ENCODE measurements at places on chromosomes 3 and 15.

- DNase-seq = no peak
Observed at GRCh38 chr3:42079701-42080452, 11.3 kb upstream of the TRAK1 start.

DNA sequence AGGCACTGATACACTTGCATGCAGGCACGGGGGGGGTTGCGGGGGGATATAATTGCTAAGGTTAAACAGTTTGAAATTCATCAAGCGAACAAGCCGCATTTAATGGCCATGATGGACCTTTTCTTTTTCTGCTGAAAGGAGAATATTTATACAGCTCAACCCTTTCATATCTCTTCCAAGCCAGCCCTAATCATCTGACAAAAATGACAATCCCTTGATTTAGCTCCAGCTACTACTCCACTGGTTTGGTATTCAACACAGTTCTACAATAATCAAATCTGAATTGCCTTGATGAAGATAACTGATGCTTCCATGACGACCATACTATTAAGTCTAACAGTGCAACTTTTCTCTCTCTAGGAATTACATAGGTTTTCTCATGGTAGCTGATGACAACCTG lies 374.9 kb downstream of the PLCL2 start:
- no peak for DNase-seq

DNA sequence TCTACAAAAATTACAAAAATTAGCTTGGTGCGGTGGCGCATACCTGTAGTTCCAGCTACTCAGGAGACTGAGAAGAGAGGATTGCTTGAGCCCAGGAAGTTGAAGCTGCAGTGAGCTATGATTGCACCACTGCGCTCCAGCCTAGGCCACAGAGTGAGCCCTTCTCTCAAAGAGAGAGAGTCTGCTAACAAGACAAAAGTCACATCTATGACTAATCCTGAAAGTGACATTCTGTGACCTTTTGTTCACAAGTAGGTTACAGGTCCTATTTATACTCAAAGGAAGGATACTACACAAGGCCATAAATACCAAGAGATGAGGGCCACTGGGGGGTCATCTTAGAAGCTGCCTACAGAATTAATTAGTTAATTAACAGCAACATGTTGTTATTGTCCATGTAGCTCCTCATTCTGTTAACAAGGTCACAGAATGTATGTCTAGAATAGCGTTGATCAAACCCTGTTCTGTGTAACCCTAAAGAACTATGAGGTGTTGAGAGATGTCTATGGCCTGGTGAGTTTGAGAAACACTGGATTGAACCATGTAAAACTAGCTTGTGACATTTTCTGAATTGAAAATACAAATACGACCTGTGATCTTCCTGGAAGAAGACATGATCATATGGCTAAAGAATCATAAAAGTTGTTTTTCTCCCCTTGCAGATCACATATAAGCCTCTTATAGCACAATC lies 97.0 kb downstream of the SAMMSON start:
- DNase-seq = no peak

DNA sequence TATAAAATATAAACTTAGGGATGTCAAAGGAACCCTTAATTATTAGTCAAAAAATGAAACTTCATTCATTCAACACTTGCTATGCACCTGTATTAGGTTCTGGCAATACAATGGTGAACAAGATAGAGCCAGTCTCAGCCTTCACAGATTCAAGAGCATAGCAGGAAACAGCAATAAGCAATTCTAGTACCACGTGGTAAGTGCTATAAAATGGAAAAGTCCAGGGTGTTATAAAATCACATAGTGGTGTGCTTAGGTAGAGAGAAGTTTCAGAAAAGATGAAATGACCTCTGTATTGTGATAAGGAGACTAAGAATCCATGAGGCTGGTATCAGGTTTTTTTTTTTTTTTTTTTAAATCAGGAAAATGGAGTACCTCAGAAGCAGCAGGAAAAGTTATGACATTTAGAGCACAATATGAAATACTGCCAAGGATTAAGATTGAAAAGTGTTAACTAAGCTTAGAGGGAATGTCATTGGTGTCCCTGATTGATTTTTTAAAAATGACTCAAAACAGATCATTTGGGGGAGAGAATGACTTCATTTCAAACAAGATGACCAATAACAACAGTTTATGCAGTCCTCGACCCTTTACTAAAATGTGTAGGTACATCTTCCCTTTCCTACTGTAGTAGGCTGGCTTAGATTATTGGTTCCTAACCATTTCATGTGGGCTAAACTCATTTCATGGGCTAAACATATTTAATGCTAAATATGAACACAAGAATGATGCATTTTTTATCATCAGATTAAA lies 5.0 kb downstream of the TOMM70 start:
- no peak for DNase-seq

DNA sequence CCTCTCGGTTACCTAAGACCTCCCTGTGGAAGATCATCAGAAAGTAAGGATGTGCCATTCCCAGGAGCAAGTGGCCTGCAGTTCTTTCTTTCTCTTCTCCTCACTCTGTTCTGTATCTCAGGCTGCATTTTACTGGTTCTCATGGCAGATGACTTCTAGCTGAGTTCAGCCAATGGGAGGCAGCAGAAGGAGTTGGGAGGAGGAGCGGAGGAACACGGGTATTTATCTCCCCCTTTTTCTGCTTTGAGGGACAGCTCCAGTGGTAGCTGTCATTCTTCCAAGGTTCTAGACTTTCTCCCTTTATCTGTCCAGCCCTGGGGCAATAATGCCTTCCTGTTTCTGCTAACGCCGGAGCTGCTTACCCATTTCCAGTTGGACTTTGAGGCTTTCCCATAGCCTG lies 339.9 kb downstream of the NR2F2 start:
- DNase-seq = no peak

GRCh38 chr3:105828703-105829102 lies 40.1 kb downstream of the CBLB start:
- DNase-seq = no peak

- no peak for DNase-seq
Observed at GRCh38 chr3:120137548-120137947, 43.3 kb upstream of the GSK3B start.

DNA sequence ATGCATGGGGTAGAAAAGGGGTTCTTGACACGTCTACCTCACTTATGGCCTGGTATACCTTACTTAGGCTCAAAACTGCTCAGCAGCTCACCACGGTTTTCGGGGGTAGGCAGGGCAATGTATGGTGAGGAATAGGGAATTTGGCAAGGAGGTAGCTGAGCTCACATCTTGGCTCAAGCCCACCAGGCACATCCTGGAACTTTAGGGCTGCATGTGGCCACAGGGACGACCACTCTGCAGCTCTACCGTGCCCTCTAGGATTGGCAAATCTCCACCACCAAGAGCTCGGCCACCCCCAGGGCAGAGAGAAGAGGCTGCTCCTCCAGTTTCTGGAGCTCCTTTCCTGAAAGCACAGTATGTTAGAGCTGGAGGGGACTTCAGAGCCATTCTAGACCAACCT lies 69.7 kb downstream of the MRPL46 start:
- DNase-seq = no peak

DNA sequence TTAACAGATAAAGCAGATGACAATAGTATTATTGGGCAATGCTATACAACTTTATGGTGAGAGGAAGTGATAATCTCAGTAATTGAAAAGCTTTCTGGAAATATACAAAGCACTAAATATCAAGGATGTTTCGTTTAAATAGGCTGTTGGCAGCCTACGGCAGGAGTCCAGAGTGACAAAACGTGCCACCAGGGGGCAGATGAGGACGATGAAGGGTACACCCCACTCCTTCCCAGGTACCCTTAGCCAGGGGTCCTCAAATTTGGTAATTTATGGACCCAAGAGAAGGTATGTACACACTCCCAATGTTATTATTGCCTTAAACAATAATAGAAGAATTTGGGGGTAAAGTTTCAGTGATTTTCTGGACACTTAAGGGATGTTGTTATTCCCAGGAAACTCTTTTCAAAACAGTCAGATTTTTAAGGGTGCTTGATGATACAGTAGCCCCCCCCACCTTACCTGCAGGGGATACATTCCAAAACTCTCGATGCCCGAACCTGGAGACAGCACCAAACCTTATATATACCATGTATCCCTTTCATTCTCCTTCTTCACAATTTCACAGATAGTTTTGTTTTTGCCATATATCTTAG lies 1.4 kb upstream of the MAGEL2 start:
- peak; percentile 40 for DNase-seq

DNA sequence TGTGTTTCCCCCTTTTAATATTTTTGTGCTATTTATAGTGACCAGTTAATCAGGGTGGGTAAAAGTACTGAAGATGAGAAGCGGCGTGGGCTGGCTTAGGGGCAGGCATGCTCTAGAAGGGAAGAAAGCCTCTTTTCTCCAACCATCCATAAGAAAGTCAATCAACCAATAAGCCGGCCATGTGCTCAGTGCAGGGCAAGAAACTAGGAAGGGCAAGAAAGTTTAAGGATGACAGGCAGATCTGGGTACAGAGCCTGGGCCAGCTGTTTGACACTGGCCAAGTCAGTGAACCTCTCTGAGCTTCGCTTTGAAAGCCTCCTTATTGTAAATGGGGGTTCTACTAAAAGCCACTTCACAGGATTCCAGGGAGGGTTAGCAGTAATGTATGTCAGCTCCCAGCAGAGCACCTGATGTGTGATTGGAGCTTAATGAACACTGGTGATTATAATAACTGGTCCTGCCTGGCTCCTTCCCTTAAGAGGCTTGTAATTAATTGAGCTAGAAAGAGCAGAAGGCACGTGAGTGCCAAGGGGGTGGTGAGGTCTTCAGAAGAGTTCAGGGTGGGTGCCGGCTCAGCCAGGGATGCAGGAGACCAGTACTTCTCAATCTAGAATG lies 5.7 kb upstream of the CHRNA3 start:
- no peak for DNase-seq

GRCh38 chr3:144187531-144188210 lies 216.0 kb downstream of the DIPK2A start:
- DNase-seq = no peak

GRCh38 chr3:184345317-184346144 lies 8.1 kb downstream of the FAM131A start:
- peak; percentile 46 for DNase-seq

- no peak for DNase-seq
Observed at GRCh38 chr3:21909096-21909495, 158.1 kb upstream of the ZNF385D start.

DNA sequence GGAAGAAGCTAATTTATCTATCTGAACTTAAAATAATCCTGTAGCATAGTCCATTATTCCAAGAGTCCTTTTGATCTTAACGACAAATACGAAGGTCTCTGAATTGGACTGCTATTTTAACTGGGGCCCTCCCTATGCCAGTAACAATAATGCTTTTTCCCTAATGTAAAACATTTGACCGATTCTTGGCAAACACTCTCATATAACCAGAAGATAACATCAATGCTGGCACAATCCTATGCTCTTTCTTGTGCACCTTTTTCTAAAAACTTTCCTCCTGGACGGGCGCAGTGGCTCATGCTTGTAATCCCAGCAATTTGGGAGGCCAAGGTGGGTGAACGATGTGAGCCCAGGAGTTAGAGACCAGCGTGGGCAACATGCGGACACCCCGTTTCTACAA lies 3.9 kb downstream of the LRRFIP2 start:
- no peak for DNase-seq

- DNase-seq = no peak
Observed at GRCh38 chr15:31081588-31082250, 19.8 kb downstream of the TRPM1 start.

GRCh38 chr15:77017761-77018720 lies 23.1 kb downstream of the PSTPIP1 start:
- DNase-seq = no peak

DNA sequence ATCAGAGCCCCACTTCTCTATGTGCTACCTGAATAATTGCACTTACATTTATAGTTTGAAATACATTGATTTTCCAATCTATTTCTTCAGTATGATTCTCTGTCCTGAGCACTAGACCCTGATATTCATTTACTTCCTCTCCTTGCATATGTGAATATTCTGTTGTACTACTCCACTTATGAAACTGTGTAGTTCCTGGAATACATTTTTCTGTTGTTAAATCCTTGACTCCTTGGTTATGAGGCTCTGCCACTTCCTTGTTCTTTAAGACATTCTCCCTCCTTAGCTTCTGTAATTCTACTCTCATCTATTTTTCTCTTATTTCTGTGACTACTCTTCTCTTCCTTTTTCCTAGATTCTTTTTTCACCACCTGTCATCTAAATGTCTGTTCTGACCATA lies 12.9 kb upstream of the MGA start:
- no peak for DNase-seq

GRCh38 chr15:68224546-68225250 lies 4.8 kb downstream of the CLN6 start:
- DNase-seq = no peak

DNA sequence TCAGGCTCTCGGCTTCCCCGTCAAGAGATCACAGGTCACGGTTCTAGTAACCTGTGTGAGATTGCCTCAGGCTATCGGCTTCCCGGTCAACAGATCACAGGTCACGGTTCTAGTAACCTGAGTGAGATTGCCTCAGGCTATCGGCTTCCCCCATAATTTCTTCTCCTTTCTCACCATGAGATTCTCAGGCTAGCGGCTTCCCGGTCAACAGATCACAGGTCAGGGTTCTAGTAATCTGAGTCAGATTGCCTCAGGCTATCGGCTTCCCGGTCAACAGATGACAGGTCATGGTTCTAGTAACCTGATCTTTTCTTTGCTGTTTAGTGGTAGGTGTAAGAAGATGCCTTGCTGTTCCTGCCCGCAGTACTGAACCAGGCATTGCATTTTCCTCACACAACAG lies 418.2 kb upstream of the ZNF717 start:
- DNase-seq = no peak
